ENCODE measurements at places on chromosomes 6 and 20.

GRCh38 chr6:138307352-138307751 lies 70.4 kb upstream of the SMIM28 start:
- DNase-seq = no peak

DNA sequence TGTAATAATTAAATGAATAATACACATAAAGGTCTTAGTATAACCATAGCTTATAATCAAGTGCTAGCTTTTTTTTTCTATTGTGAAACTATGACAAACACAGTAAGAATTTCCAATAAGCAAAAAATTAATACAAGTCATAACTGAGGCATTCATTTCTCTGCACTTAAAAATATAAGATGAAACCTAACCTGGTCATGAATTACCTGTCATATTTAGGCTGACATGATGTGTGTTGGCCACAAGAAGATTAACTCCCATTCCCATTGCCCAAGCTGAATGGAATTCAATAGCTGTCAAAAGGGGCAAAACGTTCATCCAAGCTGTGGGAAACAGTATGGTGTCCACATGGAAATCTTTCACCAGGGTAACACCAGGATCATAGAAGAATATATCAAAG lies 5.4 kb downstream of the VNN2 start:
- DNase-seq = no peak

DNA sequence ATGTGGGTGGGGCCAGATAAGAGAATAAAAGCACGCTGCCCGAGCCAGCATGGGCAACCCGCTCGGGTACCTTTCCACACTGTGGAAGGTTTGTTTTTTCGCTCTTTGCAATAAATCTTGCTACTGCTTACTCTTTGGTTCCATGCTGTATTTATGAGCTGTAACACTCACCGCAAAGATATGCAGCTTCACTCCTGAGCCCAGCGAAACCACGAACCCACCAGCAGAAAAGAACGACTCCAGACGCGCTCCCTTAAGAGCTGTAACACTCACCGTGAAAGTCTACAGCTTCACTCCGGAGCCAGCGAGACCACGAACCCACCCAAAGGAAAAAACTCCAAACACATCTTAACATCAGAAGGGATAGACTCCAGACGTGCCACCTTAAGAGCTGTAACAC lies 76.7 kb downstream of the TFAP2A start:
- no peak for DNase-seq

DNA sequence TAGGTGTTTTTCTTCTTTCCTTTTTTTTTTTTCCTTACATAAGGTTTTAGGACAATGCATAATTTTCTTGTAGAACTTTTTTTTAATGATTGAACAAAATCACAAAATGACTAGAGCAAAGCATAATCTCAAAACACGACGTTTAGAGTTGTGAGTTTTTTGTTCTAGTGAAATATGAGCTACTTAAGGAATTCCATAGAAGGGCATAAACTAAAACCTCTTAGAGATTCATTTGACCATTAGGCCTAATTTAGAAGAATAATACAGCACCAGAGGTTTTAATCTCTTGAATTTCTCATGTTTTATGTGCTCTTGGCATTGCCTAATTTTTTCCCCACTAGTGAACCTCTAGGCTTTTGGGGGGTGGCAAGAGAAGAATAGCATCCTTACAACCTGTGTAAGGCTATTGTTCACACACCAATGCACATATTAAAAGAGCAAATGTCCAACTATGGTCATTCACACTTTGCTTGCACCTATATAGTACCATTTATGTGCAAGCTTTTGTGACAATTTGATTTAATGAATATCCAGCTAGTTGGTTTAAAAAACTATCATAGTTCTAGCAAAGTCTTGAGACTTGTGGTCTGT lies 44.6 kb downstream of the HMGN3 start:
- DNase-seq = no peak

- DNase-seq = no peak
Observed at GRCh38 chr20:34120213-34120612, 8.2 kb upstream of the EIF2S2 start.

DNA sequence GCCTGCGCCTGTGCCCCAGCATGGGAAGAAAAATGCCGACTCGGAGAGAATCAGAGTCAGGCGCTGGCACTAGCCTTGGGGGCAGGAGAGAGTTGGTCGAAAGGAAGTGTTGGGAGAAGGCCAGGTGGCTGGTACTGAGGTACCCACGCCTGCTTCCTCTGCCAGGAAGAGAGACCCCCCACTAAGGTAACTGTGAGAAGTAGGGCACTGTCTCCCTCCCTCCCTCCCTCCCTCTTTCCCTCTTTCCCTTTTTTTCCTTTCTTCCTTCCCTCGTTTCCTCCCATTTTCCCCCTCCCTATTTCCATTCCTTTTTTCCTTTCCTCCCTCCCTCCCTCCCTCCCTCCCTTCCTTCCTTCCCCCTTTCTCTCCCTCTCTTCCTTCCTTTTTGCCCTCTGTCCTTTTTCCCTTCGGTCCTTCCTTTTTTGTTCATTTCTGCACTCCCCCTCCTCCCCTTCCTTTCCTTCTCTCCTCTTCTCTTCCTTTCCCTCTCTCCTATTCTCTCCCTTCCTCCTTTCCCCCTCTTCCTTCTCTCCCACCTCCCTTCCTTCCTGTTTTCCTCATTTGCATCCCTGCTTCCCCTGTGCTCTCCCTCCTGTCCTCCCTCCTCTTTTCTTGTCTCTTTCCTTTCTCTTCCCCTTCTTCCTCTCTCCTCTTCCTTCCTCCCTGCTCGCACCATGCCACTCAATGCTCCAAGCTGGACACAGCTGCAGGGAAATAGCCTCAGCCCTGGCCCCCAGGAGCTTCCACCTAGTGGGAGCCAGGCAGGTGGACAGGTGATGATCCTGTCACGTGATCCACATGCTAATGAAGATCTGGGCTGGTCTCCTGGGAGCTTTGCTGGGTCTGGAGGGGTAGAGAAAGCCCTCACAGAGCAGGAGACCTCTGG lies 148.0 kb downstream of the DHX35 start:
- DNase-seq = no peak

DNA sequence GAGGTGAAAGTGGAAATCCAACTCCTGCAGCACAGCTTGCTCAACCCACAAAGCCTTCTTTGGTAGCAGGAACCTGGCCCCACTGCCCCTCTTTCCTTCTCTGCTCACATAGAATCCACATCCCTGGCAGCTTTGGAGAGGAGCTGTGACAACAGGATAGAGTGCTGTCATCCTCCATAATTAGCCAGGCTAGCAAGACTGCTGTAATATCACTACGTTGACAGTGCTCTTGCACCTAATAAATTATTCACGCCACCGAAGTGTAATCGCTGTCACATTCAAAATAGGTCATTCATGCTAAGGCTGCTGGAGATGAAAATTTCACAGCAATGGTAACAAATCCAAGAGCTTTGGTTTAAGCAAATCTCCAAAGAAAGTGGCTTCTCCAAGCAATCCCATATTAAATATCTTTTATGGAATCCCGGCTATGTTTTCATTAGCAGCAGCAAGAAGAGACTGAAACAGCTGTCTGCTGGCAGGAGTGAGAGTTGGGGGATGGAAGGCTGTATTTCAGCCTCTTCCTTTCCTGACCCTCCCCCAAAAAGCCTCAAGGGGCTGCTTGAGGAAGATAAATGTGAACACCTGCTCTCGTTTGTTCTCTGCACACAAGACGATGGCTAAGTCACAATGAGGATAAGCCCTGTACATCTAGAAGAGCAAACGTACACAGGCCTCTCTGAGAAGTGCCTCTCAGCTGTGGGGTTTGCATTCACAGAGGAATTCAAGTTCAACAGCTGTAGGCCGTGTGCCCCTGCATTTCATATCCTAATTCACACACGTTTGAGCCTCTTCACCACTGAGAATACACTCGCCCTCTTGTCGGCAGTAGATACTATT lies 16.5 kb downstream of the RIPOR2 start:
- no peak for DNase-seq

DNA sequence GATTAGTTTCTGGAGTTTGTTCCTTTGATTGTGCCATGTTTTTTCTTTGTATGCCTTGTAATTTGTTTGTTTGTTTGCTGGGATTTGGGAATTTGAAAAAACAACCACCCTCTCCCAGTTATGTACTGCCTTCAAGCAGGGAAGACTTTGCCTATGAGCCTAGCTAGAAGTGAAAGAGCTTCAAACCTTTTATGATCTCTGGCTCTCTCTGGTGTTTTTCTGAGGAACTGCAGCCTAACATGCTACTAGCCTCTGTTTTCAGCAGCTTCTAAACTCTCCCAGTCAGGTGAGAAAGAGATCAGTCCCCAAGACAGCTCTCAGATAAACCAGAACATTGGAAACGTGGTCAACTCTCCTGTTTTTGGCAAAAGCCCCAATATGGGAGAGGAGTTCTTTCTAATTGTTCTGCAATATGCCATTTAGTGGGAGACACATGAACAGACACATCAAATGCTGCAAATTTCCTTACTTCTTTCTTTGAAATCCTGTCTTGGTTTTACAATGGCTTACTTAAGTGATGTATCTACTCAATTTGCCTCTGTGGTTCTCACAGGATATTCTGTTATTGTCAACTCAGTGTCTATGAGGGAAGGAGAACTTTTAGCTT lies 58.9 kb upstream of the SERINC1 start:
- DNase-seq = no peak

- no peak for DNase-seq
Observed at GRCh38 chr20:63254606-63255384, 532 bp upstream of the NKAIN4 start.

DNA sequence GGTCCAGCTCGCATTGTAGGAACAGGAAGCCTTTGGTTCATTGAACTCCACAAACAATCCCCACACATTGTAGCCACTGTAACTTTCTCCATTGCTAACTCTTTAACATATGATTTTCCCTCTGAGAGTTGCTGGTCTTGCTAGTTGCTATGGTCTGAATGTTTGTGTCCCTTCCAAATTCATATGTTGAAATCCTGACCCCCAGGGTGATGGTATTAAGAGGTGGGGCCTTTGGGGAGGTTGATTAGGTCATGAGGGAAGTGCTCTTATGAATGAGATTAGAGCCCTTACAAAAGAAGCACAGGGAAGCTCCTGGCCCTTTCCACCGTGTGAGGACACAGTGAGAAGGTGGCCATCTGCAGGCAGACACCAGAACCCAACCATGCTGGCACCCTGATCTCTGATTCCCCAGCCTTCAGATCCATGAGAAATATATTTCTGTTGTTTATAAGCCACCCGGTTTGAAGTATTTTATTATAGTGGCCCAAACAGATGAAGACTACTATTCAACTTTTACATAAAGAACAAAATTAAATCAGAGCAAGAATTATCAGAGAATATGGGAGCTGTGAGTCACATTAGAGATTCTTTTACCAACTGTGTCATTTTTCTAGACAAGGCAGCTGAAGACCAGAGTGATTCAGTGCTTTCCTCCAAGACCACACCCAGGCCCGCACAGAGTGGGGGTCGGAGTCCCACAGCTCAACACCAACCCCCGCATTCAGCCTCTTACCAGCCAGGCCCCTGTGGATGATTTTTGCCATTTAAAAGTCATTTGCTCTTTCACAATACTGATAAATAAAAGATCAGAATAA lies 143.0 kb downstream of the SAMD5 start:
- DNase-seq = no peak

GRCh38 chr6:25619217-25619616 lies 32.8 kb upstream of the SCGN start:
- DNase-seq = no peak

GRCh38 chr6:120924214-120924613 lies 410.1 kb downstream of the TBC1D32 start:
- DNase-seq = no peak

GRCh38 chr6:159004592-159004991 lies 4.6 kb upstream of the RSPH3 start:
- no peak for DNase-seq

GRCh38 chr6:134589512-134589911 lies 271.6 kb upstream of the SGK1 start:
- DNase-seq = no peak

DNA sequence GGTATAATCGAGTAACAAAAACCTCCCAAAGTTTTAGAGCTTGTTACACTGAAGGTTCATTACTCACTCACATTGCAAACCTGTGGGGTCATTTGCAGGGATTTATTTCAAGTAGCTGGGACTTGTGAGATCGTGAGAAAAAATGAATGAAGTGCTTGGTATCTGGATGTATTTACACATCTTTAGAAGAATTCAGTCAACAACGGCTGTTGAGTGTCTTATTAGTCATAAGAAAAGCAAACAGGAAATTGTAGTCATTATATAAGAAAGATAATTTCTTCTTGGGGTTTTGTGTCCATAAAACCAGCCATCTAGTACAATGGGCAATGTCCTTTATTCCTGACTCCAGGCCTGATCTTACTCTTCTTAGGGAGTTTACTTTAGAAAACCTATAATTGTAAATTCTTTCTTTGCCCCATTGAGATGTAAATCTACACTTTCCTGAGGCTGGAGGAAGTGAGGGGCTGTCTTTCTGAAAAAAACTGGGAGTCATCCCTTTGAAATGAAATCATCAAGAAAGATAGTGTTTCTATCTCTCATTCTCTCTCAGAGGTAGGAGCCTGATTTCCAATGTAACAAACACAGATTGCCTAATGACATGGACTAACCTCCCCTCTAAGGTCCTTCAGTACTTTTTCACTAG lies 202.5 kb upstream of the ASCC3 start:
- DNase-seq = no peak

- DNase-seq = no peak
Observed at GRCh38 chr6:48183178-48183577, 72.2 kb upstream of the PTCHD4 start.

GRCh38 chr20:57714409-57715267 lies 4.8 kb upstream of the PMEPA1 start:
- DNase-seq = no peak

- no peak for DNase-seq
Observed at GRCh38 chr6:111793711-111794111, 79.5 kb downstream of the FYN start.

DNA sequence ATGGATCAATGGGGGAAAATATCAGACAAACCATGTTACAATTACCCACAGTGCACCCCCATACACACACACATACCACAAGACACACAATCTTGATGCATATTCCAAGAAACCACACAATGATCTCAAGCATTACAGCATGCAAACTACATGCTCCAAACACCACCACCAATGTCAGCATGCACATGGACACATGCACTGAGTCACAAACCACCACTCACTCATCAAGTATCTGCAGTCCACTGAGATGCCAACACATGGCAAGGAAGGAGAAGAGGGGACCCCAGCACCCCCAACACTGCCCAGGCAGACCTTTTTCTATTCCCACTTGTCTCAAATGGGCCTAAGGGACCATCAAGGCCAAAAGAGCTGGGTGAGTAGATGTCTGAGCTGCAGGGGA lies 91.6 kb downstream of the PREX1 start:
- DNase-seq = no peak

- no peak for DNase-seq
Observed at GRCh38 chr20:5677389-5677788, 72.8 kb upstream of the SHLD1 start.

DNA sequence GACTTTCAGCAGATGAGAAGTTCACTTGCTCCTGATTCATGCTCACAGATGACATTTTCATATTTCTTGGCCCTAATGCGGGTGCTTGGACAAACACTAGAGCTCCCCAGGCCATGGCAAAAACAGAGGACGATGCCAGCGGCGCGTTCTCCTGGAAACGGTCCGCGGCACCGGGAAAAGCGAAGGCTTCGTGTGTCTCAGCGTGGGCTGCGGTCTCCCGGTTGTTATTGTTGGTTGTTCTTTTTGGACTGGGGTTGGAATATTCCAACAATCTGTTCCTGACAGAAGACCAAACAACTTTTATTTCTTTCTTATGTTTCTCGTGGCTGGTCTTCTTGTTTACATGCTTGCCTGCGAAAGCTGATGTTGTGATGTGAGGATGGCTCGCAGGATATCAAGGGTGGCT lies 46.8 kb upstream of the NEDD9 start:
- no peak for DNase-seq

All from activated CD4-positive, alpha-beta T cell treated with anti-CD3 and anti-CD28 coated beads for 1 hour (primary cell).